Stimulated activated CD4-positive, alpha-beta T cell treated with anti-CD3 and anti-CD28 coated beads, Interleukin-1b, Interleukin-23, amount 100 ng/mL, for 4 hours (primary cell): ENCODE measurements at places on chromosomes 13 and 19.

DNA sequence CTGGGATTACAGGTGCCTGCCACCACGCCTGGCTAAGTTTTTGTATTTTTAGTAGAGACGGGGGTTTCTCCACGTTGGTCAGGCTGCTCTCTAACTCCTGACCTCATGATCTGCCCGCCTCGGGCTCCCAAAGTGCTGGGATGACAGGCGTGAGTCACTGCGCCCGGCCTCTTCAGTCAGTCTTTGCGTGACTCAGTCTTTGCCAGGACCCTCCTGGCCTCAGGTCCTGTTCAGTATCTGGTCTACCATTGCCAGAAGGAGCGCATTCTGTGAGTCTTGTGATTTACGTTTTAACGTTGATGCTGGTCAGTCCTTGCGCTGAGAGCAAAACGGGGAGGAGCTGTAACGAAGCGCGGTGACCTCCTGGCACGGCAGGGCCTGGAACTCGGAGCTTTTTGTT, 7.6 kb upstream of the HMG20B start:
- DNase-seq = no peak

- no peak for DNase-seq
Observed at GRCh38 chr19:43572171-43572588, 3.1 kb downstream of the XRCC1 start.

DNA sequence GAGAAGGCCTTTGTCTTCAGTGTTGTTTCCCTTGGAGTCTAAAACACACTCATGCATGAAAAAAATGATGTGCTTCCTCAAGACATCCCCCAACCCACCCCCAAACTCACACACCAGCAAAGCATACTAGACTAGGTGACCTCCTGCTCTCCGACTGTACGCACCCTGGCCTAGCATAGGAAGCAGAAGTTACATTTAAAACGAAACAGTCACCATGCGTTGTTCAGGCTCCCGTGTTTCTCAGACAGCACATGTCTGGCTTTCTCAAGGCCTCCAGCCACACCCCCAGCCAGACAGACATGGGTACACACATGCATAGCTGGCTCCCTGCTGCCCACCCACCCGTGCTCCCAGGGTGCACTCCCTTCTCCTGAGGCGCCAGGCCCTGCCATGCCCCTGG, 28.7 kb upstream of the C1QTNF9 start:
- DNase-seq = no peak

GRCh38 chr13:78420814-78421213, 182.5 kb downstream of the POU4F1 start:
- no peak for DNase-seq

- DNase-seq = peak; percentile 62
Observed at GRCh38 chr13:108915634-108916512, 286.5 kb downstream of the MYO16 start.

- DNase-seq = no peak
Observed at GRCh38 chr13:36445891-36446351, 13.6 kb downstream of the CCNA1 start.

GRCh38 chr19:39307046-39307821, 11.0 kb downstream of the IFNL1 start:
- no peak for DNase-seq

DNA sequence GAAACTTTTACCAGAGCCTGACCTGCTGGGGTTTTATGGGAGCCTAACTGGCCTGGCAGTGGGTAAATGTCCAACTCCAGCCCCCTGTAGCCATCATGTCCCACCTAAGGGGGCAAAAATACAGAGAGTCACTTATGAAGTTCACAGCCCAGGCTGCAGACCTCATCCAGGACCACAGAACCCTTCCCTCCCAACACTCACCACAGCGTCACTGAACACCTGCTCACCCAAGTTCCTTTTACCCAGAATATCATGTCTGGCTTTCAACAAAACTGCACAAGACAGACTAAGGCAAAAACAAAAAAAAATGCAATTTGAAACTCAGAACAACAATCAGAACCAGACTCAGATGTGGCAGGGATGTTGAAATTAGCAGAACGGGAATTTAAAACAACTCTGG, 6.4 kb downstream of the CEACAM3 start:
- no peak for DNase-seq

- peak; percentile 68 for DNase-seq
Observed at GRCh38 chr13:20703780-20704458, 420 bp downstream of the IL17D start.

GRCh38 chr19:18055967-18056366, 30.8 kb downstream of the IL12RB1 start:
- no peak for DNase-seq

DNA sequence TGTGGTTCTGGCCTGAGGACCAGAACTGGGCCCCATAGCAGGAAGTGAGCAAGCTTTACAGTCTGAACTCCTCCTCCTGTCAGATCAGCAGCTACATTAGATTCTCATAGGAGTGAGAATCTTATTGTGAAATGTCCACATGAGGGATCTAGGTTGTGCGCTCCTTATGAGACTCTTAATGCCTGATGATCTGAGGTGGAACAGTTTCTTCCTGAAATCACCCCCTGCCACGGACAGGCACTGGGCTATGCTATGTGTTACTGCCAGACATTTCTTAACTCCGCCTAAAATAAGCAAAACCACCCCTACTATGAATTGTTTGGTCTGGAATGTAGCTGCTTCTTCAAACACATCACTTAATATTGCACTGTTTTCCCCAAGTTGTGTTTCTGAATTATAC, 4.6 kb downstream of the FBXL3 start:
- no peak for DNase-seq

- DNase-seq = no peak
Observed at GRCh38 chr19:39193803-39194202, 3.0 kb upstream of the NCCRP1 start.

DNA sequence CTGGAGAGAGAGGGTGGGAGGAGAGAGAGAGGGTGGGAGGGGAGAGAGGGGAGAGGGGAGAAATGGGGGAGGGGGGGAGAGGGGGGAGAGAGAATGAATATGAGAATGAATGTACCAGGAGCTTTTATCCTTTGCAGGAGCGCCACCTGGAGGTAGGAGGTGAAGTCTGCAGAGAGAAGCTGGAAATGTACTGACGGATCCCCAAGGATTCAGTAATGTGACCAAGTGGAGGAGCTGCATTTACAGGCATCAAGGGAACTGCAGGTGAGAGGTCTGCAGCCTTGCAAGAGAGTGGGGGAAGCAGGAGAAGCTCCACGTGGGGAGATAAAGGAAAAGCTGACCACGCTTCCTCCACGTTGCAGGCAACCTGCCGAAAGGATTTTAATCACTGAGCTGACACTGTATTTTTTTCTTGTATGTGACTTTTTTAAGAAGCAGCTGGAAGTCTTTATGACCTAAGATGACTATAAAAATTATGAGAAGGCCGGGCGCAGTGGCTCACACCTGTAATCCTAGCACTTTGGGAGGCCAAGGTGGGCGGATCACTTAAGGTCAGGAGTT, 33.7 kb downstream of the VSTM1 start:
- DNase-seq = peak; percentile 29

GRCh38 chr13:97583907-97584497, 150.0 kb downstream of the RAP2A start:
- no peak for DNase-seq

GRCh38 chr13:33776239-33776881, 41.6 kb upstream of the RFC3 start:
- no peak for DNase-seq

DNA sequence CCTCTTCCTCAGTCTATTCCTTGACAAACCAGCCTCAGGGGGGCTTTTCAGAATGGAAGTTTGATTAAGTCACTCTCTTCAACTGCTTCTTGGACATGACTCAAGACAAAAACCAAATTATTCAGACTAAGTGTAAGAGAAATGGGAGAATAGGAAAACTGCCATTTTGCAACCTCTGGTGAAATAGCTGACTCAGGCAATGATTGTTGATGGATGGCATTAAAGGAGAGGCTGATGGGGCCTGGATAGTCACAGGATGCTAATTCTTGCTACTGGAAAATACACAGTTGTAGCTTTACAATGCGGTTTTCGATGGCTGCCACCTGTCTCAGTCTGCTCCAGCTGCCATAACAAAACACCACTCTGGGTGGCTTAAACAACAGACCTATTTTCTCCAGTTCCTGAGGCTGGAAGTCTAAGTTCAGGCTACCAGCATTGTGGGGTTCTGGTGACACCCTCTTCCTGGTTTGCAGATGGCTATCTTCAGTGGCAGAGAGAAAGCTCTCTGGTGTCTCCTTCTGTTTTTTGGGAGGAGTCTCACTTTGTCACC, 6.1 kb downstream of the NOSIP start:
- DNase-seq = no peak

GRCh38 chr13:36341718-36342117, 4.5 kb downstream of the SPART start:
- DNase-seq = no peak

DNA sequence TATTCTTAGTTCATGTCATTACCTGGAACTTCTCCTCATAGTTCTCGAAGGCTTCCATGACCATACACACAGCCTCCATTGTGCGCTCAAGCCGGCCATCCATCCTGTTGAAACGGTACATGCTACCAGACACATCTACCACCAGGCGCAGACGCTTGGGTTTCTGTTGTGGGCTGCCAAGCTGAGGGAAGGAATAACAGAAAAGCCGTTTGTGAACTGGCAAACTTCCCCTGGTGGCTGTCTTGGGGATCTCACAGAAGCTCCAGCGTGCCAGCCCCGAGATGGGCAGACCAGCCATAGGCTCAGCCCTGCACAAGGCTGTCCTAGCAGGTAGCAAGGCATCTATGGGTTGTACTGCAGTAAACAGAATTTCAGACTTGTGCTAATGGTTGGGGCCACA, 130.1 kb downstream of the RGCC start:
- peak; percentile 1 for DNase-seq

DNA sequence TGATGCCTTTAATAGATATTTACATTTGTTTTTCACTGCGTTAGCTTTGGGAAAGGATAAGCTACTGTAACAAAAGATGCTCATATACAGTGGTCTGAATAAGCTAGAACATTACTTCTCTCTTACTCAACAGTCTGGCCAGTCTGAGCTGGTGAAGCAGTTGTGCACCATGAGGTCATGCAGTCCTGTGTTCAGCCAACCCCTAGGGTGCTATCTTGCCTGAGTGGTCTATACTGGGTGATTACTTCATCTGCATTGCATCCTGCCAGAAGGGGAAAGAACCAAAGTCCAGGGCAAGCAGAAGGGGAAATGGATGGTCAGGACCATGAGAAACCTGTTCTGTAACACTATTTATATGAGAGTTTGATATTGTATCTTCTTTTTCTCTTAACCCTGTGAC, 31.5 kb downstream of the ERCC5 start:
- DNase-seq = no peak

DNA sequence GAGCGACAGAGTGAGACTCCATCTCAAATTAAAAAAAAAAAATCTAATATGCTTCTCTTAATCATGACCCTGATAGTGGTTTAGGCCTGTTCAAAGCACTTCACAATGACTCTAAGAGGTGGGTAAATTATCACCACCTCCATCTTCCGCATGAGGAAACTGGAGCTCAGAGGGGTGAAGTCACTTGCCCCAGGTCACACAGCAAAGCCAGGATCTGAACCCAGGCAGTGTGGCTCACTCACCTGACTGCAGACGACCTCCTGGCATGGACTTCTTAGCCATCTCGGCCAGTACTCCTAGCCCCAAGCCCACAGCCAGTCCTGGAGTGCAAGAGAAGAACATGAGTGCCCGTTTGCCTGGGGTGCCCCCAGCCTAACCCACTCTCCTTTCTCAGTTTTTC, 6.9 kb downstream of the COQ8B start:
- DNase-seq = no peak

- DNase-seq = no peak
Observed at GRCh38 chr13:52713894-52714293, 25.7 kb downstream of the CNMD start.

DNA sequence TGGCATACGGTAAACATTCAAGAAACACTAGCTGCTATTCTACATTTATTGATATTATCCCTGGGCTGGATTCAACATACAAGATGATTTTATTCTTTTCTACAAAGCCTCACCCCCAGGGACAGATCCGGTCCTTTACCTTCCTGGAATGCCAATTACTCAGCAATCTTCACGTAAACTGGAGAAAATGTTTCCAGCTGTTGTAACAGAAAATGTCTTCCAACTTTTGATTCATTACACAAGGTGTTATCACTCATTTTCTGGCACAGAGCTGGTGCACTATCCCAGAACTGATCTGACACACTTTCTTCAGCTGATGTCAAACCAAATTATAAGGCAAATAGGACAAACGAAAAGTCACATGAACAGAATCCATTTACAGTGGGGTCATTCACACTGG, 33.1 kb downstream of the DCLK1 start:
- DNase-seq = no peak

DNA sequence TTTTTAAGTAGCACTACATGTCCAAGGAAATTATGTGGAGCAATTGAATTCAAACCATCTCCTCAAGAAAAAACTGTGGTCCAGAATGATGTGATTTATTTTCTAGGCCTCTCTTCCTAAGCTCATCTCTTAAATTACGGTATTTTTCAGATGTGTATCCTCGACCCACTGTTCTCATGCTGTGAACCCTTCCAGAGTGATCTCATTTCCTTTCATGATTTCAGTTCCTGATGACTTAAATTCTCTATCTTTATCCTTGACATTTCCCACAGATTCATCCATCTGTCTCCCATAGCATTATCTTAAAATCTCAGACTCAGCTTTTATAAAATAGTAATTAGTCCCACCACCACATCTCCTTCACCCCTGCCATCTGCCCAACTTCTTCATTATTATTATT, 117.6 kb upstream of the SPRY2 start:
- no peak for DNase-seq

GRCh38 chr19:1396019-1396767, 5.1 kb downstream of the GAMT start:
- no peak for DNase-seq

DNA sequence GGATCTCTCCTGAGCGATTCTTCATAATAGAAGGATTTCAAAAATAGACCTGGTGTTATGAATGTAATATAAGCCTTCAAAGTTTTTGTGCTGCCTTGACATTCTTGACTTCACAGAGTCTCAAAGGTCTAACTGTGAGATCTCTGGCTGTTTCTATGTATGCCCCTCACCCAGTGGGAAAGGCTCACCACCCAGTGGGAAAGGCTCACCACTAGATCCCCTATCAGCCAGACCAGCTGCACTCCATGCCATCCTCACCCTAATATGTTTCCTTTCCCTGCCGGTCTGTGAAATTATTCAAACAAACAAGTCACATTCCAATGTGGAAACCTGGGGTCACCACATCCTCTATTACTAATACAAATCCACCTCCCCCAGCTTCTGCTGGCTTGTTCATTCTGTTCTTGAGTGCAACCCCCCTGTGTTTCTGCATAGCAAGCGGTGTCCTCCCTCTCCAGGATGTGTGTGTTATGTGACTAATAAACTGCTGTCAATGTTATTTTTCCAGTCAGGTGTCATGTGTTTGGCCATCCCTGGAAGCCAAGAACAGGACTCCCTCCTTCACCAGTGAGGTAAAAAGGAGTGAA, 13.8 kb upstream of the SLITRK1 start:
- DNase-seq = no peak
